Psoas muscle (tissue), 8 donors: ENCODE measurements at places on chromosomes 11 and 22.

GRCh38 chr11:64007629-64008282 lies 21.5 kb downstream of the OTUB1 start:
- DNase-seq = peak; percentile 92

GRCh38 chr11:126338346-126339055 lies 17.0 kb upstream of the ST3GAL4 start:
- DNase-seq = no peak

GRCh38 chr11:57244911-57245310 lies 7.9 kb upstream of the APLNR start:
- no peak for DNase-seq

DNA sequence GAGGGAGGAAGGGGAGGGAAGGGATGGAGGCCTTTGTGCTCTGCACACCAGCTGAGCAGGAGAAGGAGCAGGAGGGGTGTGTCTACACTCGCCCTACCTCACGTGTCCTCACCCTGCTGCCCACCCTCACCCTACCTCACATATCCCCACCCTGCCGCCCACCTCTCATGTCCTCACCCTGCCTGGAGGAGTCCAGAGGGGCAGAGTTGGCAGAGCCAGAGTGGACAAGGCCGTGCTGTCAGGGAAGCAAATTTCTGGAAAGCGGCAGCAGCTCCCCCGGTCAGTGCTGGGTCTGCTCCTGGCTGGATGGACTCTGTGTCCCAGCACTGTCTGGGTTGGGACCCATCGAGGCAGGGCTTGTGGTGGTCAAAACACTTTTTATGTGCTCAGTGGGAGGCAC lies 799.6 kb downstream of the BRD1 start:
- DNase-seq = no peak

DNA sequence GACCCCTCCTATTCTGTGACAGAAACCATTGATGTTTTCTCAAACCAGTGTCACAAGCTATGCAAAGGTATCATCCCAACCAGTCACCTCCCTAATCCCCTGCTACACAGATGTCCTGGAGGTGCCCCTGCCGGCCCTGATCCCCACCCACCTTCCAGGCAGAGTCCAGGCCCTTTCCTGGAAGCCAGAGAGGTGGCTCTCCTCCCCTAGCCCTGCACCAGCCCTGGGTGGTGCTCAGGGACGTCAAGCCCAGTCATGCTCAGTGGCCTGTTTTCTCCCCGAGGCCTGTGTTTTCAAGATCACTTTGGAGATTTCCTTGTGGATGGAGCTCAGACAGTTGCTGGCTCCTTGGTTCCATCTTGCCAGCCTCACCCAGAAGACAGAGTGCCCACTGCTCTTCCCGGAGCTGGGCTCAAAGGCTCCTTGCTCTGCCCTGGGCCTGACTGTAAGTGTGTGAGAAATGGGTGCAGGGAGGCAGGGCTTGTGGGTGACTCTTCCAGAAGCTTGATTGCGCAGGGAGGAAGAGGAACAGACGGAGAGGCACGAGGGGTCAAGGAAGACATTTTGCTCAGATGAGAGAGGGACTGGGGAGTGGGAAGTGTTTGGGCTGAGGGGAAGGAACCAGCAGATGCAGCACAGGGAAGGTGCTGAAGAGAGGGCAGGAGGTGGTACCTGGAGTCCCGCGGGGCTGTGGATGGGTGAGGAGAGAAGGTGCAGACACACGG lies 11.3 kb downstream of the P2RY6 start:
- DNase-seq = no peak

DNA sequence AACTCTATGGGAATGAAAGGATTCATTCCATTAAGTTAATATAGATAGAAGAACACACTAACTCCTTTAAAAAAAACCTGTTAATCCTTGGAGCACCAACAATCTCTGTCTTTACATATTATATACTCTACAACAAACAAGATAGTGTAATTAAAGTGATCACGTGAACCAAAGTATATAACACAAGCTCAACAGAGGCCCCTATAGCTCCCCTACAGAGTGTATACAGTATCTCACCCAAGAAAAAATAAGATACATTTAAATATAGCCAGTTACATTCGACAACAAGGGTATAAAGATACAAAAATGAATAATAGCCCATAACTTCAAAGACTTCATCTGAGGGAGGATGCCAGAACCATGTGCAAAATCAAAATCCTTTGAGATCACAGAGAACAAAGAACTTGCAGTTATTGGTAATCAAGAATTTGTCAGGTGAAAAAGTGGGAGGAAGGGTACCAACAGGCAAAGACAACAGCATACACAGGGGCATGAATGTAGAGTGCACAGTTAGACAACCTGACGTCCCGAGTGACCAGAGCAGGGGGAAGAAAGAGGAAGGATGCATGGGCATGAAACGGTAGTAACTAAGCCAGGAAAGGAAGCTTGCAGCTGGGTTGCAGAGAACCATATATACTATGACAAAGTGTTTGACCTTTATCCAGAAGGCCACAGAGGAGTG lies 4.7 kb downstream of the FCHSD2 start:
- DNase-seq = no peak

DNA sequence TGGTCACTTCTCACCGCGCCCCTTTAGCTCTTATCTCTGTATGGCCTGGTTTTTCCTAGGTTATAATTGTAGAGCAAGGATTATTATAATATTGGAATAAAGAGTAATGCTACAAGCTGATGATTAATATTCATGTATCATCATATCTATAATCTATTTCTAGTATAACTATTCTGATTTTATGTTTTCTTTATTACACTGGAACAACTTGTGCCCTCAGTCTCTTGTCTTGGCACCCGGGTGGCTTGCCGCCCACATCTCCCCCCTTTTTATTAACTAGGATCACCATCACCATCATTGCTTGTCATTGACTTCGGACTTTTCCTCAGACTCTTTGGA lies 11.0 kb downstream of the OR52K1 start:
- DNase-seq = no peak

DNA sequence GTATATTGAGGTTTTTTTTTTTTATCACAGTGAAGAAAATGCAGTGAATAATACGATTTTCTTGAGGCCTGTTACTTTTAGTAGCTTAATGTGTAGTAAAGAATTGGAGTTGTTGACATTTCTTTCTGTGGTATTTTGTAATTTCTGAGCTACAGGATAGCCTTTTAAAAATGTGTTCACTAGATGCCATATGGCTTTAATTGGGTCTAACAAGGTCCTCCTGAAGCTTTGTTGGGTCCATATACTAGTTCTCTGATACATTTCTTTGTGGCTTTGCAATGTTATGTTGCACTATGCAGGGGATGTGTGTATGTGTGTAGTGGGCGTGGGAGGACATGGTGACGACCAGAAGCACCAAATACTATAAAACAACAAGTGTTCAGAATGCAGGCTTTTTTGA lies 25.1 kb downstream of the FBXO7 start:
- no peak for DNase-seq

DNA sequence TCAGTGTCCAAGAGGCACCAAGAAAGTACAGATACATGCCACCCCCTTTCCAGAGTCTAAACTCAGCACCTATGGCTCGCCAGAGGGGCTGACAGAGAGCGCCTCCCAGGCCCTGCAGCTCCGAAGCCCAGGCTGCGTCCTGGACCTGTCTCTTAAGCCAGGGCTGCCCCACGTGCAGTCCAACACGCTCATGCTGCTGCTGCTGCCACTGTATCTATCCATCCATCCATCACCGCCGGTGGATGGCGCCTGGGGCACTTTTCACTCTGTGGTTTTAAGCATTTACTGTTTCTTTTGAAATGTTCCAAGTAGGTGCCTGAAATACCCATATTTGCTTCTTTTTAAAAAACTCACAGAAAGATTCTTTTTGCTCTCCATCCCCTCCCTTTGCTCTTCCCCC lies 41.8 kb downstream of the MACROD1 start:
- no peak for DNase-seq

- no peak for DNase-seq
These were observed 272.2 kb downstream of the TENM4 start for GRCh38 chr11:79168530-79169110.

- no peak for DNase-seq
These were observed 908.3 kb upstream of the ANO3 start for GRCh38 chr11:25423436-25424199.

GRCh38 chr11:19694796-19695345 lies 17.8 kb upstream of the NAV2 start:
- no peak for DNase-seq

DNA sequence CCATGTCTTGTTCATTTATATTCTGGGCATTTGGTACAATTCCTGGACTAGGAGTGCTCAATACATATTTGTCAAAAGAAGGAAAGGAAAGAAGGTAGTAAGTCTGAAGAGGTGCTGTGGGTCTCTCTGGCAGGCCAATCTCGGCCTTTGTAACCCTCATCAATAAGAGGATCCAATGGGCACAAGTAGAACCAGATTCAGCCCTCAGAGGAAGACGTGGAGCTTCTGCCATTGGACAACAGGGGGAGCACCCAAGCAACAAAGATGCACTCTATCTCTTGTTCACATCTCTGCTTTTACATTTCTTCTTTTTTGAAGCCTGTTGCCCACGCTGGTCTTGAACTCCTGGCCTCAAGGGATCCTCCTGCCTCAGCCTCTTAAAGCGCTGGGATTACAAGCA lies 2.2 kb upstream of the VPS11 start:
- DNase-seq = no peak

DNA sequence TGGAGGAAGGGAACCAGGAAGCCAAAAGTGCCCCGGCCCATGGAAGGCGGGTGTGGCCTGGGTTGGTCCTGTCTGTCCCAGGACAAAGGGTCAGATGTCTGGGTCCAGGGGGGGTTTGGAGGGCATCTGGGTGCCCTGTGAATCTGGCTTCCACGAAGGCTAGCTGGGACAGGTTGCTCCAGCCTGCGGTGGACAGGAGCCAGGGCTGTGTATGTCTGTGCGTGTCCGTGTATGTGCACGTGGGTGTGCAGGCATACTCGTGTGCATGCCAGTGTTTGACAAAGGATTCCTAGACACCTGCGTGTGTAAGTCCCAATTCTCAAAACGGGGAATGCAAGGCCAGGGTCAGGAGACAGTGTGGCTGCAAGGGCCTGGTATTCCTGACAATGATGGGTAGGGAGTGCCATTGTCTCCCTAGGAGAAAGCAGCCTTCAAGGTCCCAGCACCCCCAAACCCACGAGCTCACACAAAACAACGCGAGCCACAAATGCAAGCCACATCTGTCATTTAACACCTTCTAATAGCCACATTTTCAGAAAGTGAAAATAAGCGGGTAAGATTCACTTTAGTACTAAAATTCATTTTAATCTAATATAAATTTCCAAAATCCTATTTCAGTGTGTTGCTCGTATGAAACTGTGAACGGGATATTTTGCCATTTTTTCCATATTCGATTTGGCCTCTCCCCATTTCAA lies 78.4 kb upstream of the WNT7B start:
- peak; percentile 86 for DNase-seq

DNA sequence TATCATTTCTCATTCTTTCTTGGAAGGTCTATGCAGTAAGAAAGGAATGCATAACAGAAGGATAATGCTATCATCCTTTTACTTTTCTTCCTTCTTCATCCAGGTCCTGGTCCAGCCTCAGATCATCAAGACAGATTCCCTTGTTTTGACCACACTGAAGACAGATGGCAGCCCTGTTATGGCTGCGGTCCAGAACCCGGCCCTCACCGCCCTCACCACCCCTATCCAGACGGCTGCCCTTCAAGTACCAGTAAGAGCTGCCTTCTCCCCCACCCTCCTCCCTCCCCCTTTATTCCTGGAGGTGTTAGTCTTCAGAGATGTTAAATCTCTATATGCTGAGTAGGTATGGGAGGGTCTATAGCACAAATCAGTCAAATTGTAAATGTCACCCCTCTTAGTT lies 37.9 kb downstream of the SREBF2 start:
- no peak for DNase-seq

GRCh38 chr11:130516554-130517505 lies 68.4 kb downstream of the ADAMTS15 start:
- no peak for DNase-seq

- DNase-seq = peak; percentile 71
These were observed at the start of gene SCARF2 for GRCh38 chr22:20437613-20438426. Gene SCARF2 (minus strand): TSS chr22:20437825. CDS start chr22:20437754, 71 bp downstream.

- DNase-seq = no peak
These were observed 13.3 kb downstream of the IL17REL start for GRCh38 chr22:49999063-49999945.

GRCh38 chr11:108790501-108791299 lies 125.8 kb downstream of the DDX10 start:
- no peak for DNase-seq

- DNase-seq = no peak
These were observed 14.1 kb upstream of the CALCB start for GRCh38 chr11:15059132-15059915.

GRCh38 chr22:49021131-49021925 lies 806.3 kb downstream of the BRD1 start:
- no peak for DNase-seq

- DNase-seq = no peak
These were observed 45.2 kb downstream of the CTSC start for GRCh38 chr11:88292171-88292843.

- no peak for DNase-seq
These were observed 1.7 kb downstream of the FERMT3 start for GRCh38 chr11:64208086-64208795.

GRCh38 chr11:27350511-27350910 lies 12.5 kb downstream of the CCDC34 start:
- DNase-seq = no peak

GRCh38 chr22:27984001-27984695 lies 65.1 kb upstream of the PITPNB start:
- no peak for DNase-seq

GRCh38 chr11:46889689-46890475 lies 28.5 kb downstream of the LRP4 start:
- peak; percentile 65 for DNase-seq

GRCh38 chr22:39229688-39230260 lies 15.0 kb downstream of the PDGFB start:
- DNase-seq = no peak

- no peak for DNase-seq
These were observed 47.2 kb downstream of the GALNT18 start for GRCh38 chr11:11574373-11575287.

GRCh38 chr11:112223121-112223520 lies 3.1 kb upstream of the PTS start:
- DNase-seq = no peak

- no peak for DNase-seq
These were observed 450.5 kb upstream of the DDI1 start for GRCh38 chr11:103585911-103586310.
